ENCODE measurements at places on chromosomes 3 and 15.

DNA sequence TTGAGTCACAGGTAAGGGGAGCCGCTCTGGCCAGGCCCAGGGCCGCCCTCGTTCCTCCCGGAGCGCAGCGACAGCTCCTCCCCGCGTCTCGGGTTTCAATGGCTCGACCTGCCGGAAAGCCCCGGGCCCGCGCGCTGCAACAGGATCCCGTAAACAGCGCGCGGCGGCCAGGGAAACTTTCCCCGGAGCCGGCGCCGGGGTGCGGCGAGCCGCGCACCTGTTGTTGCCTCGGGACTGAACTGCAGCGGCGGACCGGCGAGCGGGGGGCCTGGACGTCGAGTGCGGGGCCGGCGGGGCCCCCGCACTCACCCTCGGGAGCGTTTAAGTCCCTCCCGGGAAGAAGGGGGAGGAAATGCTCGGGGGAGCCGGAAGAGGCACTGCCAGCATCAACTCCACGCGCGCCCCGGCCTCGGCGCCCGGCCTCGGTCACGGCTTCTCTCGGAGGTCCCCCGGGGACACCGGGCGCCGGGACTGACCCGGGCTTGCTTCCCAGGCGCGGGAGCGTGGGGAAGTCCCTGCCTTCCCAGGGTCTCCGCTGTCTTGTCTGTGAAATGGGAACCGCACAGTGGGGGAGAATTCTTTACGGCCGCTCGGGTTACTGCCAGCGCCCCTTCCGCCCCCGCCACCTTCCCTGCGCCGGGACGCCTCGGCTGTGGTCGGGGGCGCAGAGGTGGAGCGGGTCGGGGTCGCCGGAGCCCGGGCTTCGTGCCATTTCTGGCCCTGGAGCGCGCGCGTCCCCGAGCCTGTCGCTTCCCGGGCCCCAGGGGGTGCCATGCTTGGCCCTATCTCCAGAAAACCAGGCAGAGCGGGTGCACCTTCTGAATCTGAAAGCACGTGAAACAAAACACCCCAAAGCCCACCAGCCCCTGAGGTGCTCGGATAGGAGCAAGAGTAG, 7.5 kb upstream of the PGPEP1L start:
- no peak for DNase-seq

DNA sequence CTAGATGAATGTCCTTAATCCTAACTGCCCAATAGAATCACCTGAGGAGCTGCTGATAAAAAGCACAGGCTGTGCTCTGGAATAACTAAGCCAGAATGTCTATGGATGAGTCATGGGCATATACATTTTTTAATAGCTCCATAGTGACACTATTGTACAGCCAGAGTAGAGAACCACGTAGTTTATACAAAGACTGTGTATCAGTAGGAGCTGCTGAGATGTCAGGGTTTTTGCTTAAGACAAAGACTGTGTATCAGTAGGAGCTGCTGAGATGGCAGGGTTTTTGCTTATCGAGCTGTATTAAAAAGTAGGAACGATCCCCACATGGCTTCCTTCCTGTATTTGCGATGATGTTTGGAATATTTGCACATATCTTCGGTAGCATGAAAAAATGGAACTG, 137.4 kb downstream of the SV2B start:
- no peak for DNase-seq

GRCh38 chr3:116994351-116994879, 284.8 kb downstream of the TUSC7 start:
- no peak for DNase-seq

DNA sequence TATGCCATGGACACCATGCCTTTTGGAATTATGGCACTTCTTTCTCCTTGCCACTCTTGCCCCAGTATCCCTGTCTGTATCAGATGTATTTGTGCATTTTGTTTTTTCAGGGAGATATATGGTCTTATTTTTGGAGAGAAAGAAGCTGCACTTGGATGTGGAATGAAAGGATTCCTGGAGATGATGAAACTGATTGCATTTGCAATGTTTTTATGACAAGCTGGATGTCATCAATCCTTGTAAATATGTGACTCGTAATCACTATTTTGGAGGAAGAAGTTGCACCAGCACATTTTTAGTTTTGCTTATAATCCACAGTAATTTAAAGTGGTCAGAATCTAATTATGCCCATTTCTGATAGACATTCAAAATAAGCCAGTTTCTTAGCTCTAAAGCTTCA, 165.0 kb downstream of the NR1D2 start:
- DNase-seq: no peak

DNA sequence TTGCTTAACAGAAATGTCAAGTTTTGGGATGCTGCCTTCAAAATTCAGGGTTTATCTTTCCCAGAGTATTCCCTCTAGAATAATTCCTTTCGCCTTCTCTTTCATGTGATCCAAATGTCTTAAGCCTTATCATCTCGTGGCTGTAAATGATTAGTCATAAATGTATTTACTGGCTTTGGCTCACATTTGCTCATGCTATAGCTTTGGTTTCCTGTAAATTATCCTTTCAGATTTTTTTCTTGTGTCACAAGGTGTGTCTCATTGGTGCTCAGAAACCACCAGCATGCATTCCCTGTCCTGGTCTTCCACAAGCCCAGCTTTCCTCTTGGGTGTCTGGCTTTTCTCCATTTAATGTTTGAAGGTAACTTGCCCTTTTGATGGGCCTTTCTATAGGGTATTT, 692.7 kb upstream of the ALCAM start:
- DNase-seq: no peak

All from stimulated activated CD8-positive, alpha-beta memory T cell treated with anti-CD3 and anti-CD28 coated beads, Interleukin-4, amount 100 ng/mL, for 4 hours (primary cell).